Tibial nerve (tissue), 4 donors: ENCODE measurements at places on chromosomes 5 and 9. TPM values are rescaled to one million over a fixed set of nuclear protein-coding genes. Genes with fewer than 3 reads are reported as not detected.

The SHLD3 gene
- total RNA-seq: 0.87 TPM

The GPX3 gene
- 9,036 TPM for total RNA-seq

The SLC45A2 gene
- not detected for total RNA-seq

The NTRK2 gene
- total RNA-seq: 46.7 TPM

The PCDHA4 gene
- 1.6 TPM for total RNA-seq

The PIP5K1B gene
- 6.8 TPM for total RNA-seq

The CCDC183 gene
- 3.5 TPM for total RNA-seq
